T-helper 9 cell (primary cell): ENCODE measurements at places on chromosomes 6 and 20.

- DNase-seq = no peak
Observed at GRCh38 chr6:15990179-15990578, 138.7 kb upstream of the MYLIP start.

- no peak for DNase-seq
Observed at GRCh38 chr20:24106801-24107445, 118.3 kb upstream of the GGTLC1 start.

DNA sequence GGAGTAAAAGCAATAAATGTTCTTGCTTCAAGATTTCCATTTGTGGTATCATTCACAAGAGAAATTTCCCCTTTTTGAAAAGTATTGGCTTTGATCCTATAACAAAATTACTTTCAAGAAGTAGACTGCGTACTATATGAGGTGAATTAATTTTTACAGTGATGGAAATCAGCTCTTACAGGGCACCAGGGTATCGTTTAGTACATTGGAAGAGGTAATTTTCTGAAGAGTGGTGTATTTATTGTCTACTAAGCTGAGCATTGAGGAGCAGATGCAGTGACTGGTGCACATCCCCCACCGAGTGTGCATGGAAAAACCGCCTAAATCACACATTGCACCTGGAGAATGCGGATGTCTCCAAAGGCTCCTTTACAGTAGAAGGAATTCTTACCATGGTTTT, 209.5 kb downstream of the SAMD5 start:
- DNase-seq = no peak

GRCh38 chr6:92050216-92050615, 1369.1 kb downstream of the EPHA7 start:
- no peak for DNase-seq

- no peak for DNase-seq
Observed at GRCh38 chr20:6057691-6058090, 3.8 kb upstream of the LRRN4 start.
